ENCODE measurements at places on chromosomes 12 and 14.

GRCh38 chr14:90815822-90816662 is at the start of gene TTC7B:
TTC7B (minus strand) TSS chr14:90816430; CDS start chr14:90816295, 135 bp downstream.
- peak; percentile 56 for DNase-seq

DNA sequence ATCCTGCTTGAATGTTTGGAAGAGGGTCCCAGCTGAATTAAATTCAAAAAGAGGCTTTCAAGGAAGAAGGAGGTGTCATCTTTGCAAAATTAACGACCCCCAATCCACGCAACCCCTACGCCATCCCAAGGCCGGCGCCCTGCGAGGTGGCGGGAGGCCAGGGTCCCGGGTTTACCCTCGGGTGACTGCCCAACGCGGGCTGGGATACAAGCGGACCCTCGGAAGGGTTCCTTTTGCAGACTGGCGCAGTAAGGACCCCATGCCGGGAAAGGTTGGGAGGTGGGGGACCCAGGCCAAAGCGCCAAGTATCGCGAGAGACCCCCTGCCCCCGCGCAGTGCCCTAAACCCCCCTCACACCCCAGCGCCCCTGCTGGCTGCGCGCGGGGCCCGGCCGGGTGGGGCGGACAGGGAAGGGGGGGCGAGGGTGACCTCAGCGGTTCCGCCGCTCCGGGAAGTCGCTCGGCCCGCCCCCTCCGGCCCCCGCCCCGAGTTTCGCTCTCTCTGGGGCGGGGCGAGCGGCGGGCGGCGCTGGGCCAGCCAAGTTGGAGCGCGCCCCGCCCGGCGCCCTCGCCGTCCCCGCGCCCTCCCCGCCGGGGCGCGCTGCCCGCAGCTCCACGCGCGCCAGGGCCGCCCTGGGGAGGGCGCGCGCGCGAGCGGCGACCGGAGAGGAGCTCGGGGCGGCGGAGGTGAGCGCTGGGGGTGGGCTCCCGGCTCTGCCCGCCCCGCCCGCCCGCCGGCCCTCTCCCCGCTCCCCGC is 708 bp upstream of the ZBTB42 start:
- DNase-seq, result peak; percentile 93

- peak; percentile 92 for DNase-seq
Observed at GRCh38 chr14:99628887-99629618, 15.9 kb upstream of the HHIPL1 start.

- no peak for DNase-seq
Observed at GRCh38 chr12:121181181-121181580, 28.7 kb upstream of the P2RX4 start.

- no peak for DNase-seq
Observed at GRCh38 chr12:30945443-30946164, 19.1 kb downstream of the TSPAN11 start.

DNA sequence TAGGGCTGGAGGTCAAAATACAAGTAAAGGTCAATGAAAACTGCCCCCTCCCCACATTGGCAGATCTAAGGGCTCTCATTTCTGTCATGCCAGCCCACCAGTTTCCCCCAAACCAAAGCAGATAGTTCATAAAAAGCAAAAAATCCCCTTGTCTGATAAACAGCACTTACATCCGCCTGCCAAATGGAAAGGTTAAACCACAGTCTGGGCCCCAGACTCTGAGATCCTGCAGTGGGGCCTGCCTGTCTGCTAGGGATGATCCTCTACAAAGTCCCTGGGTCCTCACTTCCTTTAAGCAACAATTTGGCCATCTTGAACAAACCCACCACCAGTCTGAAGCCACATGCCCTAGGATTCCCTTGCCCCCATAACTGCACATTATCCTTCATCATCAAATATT is 9.7 kb upstream of the RPS26 start:
- DNase-seq, result no peak

DNA sequence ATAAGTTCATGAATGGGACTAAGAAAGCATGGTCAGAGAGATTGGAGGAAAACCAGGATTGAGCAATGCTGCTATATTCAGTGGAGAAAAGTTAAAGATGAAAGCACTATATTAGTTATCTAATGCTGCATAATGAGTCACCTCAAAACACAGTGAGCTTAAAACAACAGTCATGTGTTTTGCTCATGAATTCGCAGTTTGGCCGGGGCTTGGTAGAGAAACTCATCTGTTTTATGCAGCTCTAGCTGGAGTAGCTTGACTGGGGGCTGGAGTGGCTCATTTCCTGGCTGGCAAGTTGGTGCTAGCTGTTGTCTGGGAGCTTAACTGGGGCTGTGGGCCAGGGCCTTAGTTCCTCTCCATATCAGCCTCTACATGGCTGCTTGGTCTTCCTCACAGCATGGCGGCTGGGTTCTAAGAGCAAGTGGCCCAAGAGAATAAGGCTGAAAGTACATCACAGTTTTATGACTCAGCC is 90.1 kb downstream of the ADCK1 start:
- DNase-seq, result peak; percentile 39

DNA sequence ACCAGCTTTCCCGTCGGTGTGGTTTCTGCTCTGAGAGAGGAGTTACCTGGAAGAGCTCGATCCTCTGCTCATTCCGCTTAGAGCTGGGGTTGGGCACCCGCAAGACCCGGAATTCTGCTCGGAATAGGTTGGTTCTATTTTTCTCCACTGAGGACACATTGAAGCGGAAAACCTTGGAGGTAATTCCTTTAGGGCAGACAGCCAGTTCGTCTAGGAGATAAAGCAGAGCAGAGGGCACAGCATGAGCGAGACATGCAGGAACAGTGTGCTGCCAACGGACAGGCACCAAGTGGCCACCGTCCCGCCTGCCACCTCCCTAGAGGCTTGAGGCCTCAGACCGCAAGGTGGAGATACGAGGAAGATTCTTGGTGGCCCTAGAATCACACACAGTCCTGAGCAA is 10.3 kb downstream of the TGFB3 start:
- no peak for DNase-seq

DNA sequence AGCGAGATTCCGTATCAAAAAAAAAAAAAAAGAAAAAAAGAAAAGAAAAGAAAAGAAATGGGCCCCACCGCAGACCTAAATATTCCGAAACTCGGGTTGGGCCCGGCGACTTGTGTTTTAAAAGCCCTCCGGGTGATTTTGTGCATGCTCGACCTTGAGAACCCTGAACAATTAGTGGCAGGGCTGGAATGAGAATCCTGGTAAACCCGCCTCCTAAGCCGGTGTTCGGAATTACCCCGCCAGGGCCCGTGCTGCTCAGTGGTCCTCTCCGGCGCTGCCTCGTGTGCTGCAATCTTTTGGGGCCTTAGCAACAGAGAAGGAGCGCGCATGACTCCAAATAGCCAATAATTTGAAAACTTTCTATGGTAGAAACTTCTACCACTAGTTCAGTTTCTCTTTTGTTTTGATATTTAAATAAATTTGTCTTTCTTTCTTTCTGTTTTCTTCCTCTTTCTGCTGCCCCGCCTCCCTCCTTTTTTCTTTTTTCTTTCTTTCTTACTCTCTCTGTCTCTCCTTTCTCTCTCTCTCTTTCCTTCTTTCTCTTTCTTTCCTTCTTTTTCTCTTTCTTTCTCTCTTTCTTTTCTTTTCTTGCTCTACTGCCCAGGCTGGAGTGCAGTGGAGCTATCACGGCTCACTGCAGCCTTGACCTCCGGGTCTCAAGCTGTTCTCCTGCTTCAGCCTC is 1.5 kb upstream of the GALNT6 start:
- peak; percentile 69 for DNase-seq

DNA sequence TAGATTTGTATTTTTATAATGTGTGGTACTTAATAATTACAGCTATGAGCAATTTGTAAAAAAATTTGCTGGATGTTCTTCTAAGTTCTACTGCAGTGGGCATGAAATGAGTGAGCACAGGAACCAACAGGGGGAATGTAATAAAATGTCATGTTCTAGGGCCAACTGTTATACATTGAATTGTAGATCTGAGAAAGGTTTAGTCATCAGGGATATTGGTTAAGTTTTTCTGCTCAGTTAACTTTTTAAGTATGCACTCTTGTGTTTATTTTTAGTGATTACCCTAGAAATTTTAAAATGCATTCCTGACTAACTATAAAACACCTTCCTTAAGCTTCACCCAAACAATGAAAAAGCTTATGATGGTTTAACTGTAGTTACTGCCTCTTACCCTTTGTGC is 101.8 kb downstream of the CAND1 start:
- DNase-seq, result no peak

DNA sequence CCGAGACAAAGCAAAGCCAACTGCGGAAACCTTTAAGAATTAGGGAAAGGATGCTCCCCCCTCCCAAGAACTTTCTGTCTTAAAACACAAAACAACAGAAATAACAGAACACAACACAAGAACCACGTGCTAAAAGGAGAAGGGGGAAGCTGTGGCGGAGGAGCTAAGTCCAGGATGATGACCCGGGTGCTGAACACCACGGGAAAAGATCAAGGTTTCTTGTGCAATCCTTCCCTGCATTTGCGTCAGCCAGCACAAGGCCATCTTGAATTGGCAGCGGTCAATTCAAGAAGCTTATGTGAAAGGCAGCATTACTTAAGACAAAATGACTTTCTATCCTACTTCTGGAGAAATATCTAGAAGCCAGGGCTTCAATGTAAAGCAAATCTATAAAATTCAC is 11.0 kb upstream of the CREBL2 start:
- DNase-seq, result no peak

DNA sequence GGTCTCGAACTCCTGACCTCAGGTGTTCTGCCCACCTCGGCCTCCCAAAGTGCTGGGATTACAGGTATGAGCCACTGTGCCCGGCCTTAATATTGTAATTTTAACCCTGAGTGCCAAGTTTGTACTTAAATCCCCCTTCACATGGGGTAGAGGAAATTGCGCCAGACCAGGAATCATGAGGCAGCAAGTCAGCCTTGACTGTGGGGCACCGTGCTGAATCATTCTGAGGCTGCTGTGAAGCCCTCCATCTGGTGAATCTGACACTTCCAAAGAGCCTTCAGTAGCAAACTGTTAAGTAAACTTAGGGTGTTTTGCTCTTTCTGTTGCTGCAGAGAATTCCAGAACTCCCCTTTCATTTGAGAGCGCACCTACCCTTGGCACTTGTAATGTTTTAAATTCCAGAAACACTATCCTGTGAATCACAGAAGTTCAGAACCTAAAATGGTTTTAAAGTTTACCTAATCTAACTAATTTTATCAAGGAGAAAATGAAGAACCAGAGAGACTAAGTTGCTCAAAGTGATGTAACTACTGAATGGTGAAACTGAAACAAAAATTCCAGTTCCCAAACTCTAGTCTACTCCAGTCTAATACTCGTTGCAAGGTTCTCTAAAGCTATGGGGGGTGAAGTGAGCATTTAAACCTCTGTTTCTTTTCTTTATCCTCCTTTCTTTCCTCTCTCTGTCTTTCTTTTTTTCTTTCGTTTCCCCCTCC is 7.5 kb downstream of the HEBP1 start:
- DNase-seq, result no peak

- DNase-seq, result no peak
Observed at GRCh38 chr14:36087411-36087810, 89.1 kb downstream of the PTCSC3 start.

DNA sequence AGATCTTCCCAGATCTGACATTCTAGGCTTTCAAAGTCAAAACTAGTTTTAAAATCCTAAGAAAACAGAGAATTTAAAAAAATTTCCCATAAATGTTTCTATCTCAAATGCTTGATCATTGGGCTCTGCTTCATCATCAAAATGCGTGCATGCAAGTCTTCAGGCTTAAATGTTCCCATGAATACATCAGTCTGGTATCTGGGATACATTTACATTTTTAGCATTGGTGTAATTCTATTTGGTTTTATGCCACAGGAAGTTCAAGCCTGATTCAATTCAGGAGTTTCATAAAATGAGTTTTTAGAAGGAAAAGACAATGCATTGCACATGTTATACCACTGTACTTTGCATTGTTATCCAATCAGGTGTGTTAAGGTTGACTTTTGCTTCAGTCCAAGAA is 336.4 kb downstream of the PCNX1 start:
- no peak for DNase-seq

All from right cardiac atrium (tissue), 5 donors.